Dorsolateral prefrontal cortex (tissue), 122 donors: ENCODE measurements at places on chromosomes 6 and 20. TPM values are rescaled to one million over a fixed set of nuclear protein-coding genes. Genes with fewer than 3 reads are reported as not detected.

The MED20 gene
- total RNA-seq, result 14.3 TPM

The MRPL14 gene
- total RNA-seq, result 22.2 TPM

The VIP gene
- total RNA-seq, result 7.5 TPM

The BPIFB4 gene
- total RNA-seq, result not detected

The GATA5 gene
- not detected for total RNA-seq

The SH3BGRL2 gene
- 63.3 TPM for total RNA-seq
